Stimulated activated CD4-positive, alpha-beta T cell treated with anti-CD3 and anti-CD28 coated beads, Interleukin-15, amount 100 ng/mL, for 1 hour (primary cell): ENCODE measurements at places on chromosomes 2 and 18.

DNA sequence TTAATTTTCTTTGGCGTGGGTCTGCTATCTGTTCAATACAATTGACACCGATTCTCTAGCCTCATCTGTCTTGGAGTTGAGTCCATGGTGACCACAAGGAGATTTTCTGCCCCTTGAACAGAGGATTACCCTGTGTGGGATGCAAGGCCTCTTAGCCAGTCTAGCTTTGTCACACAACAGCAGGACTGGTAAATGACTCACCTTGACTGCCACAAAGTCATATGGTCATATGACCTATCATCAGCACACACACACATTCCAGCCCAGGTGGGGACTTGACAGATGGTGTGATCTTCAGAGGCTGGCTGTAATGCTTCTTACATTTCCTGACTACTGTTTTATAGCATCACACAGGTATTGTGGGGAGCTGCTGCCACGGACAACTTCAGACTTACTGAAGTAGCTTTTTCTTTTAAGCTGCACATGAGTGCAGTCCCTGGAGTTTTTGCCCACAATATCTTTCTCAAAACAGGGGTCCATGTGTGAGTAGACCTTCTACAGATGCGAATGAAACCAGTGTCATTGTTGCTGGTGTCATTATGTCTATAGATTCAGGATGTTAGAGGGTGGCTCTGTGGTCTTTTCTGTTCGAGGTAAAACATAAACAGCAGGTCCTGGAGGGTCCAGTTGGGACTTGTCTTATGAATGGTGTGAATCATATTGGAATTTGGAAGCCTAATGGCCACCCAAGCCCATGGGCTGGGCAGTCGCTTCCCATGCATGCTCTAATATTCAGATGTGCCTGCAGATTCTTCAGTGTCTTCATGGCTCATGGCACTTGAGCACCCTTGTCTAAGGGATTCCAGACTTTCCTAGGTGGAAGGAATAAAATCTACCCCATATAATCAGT lies 18.6 kb upstream of the ACOXL start:
- no peak for DNase-seq

- no peak for DNase-seq
Observed at GRCh38 chr18:34224423-34225217, at the start of gene NOL4. Gene NOL4 (minus strand): TSS chr18:34224913. CDS start chr18:34223253, 1,660 bp downstream.

- no peak for DNase-seq
Observed at GRCh38 chr18:48679236-48679635, 140.4 kb downstream of the CTIF start.

DNA sequence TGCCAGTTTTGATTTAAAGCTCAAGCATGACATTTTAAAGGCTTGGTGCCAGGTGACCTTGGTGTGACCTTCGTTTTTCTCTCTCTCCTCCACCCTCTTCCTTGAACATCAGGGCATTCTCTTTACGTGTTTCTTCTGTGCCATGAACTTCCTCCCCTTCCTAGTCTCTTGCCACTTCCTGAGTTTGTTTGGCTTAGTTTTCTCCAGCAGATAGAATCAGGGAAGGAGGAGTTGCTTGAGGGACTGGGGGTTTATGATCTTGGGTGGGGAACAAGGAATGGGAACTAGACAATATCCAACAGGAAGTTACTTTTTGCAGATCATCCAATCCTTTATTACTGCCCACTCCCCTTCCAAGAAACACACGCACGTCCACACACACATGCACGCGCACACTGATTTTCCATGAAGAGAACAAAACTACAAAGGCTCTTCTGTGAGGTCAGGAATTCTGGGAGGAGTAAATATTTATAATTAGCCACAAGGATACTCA lies 210.6 kb upstream of the EPAS1 start:
- no peak for DNase-seq

- DNase-seq = no peak
Observed at GRCh38 chr18:76994086-76994654, 138.4 kb downstream of the MBP start.

DNA sequence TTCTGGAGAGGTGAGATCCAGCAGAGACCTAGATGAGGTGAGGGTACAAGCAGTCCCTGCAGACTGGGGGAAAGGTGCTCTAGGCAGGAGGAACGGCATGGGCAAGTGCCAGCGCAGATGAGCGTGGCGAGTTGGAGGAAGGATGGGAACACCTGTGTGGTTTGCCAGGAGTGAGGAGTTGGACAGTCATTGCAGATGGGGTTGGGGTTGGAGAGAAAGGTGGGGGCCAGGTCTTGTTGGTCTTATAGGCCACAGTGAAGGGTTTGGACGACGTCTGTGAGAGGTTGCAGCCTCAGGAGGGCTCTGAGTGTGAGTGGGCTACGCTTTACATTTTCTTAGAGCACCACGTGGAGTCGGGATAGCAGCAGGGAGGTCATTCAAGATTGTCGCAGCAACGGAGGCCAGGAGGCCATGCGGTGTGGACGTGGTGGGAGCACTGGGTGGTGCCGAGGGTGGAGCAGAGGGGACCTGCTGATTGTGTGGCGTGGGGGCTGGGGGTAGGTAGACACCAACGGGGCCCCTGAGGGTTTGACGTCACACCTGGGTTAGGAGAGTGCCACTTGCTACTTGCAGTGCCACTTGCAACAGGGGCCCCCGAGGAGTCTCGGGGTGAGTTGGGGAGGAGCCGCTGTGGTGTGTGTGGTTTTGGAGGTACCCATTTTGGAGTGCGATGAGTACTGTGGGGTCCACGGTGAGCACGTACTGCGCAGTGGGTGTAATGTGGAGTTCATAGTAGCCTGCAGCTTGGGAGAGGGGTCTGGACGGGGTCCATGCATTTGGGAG lies 66.2 kb downstream of the LPIN1 start:
- no peak for DNase-seq

DNA sequence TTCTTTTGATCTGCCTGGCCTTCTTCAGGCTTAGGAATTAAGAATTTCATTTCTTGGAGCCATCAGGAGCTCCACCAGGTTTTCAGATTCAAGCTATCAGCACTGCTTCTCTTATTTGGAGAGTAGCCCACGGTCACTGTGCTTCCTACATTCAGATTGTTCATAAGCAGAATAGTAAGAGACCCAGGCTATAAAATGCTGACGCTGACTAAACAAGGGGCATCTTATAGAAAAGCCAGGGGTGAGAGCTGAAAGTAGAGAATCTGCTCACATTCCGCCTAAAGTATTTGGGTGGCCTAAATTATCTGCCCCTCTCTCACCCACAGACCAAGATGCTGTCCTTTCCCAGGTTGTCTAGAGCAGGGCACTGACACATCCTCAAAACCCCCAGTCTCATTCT lies 120.3 kb upstream of the SULT1C3 start:
- no peak for DNase-seq

DNA sequence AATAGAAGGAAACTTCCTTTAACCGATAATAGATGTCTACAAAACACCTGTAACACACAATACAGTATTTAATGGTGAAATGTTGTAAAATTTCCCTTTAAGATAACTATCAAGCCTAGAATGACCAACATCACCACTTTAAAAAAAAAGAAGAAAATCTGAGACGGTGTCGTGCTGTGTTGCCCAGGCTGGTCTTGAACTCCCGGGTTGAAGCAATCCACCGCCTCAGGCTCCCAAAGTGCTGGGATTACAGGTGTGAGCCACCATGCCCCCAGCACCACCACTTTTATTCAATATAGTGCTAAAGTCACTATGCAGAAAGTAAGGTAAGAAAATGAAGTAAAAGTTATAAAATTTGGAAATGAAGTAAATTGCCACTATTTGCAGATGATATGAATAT lies 96.9 kb downstream of the MYOM1 start:
- DNase-seq = no peak

- no peak for DNase-seq
Observed at GRCh38 chr18:47915930-47916329, 14.5 kb downstream of the SMAD2 start.

- DNase-seq = no peak
Observed at GRCh38 chr18:1422634-1423033, 518.0 kb downstream of the ADCYAP1 start.

- DNase-seq = no peak
Observed at GRCh38 chr2:134683561-134684112, 35.2 kb downstream of the TMEM163 start.

GRCh38 chr2:25405611-25406295 lies 64.0 kb upstream of the DNMT3A start:
- DNase-seq = no peak

DNA sequence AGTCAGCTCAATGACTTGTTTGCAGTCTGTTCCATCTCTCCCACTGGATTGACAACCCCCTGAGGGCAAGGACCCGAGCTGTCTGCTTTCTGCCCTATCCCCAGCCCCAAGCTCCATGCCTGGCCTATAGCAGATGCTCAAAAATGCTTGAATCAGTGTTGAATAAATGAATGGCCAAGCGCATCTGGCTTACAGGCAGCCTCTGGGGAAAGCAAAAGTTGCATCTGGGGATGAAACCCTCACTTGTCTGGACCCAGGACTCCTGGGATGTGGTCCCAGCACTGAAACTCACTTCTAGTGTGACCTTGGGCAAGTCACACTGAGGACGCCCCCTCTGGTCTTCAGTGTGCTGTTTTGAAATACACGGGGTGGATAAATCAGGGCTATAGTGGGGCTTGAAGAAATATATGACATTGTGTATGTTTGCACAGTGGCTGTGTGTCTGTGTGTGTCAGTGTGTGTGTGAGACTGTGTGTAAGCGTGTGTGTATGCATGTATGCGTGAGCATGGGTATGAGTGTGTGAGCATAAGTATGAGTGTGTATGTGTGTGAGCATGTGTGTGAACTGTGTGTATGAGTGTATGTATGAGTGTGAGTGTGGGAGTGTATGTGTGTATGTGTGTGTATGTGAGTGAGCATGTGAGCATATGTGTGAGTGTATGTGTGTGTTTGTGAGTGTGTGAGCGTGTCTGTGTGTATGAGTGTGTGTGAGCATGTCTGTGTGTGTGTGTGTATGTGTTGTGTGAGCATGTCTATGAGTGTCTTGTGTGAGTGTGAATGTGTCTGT lies 27.8 kb upstream of the TNS1 start:
- DNase-seq = no peak

GRCh38 chr2:206217166-206217565 lies 57.3 kb upstream of the ZDBF2 start:
- no peak for DNase-seq

DNA sequence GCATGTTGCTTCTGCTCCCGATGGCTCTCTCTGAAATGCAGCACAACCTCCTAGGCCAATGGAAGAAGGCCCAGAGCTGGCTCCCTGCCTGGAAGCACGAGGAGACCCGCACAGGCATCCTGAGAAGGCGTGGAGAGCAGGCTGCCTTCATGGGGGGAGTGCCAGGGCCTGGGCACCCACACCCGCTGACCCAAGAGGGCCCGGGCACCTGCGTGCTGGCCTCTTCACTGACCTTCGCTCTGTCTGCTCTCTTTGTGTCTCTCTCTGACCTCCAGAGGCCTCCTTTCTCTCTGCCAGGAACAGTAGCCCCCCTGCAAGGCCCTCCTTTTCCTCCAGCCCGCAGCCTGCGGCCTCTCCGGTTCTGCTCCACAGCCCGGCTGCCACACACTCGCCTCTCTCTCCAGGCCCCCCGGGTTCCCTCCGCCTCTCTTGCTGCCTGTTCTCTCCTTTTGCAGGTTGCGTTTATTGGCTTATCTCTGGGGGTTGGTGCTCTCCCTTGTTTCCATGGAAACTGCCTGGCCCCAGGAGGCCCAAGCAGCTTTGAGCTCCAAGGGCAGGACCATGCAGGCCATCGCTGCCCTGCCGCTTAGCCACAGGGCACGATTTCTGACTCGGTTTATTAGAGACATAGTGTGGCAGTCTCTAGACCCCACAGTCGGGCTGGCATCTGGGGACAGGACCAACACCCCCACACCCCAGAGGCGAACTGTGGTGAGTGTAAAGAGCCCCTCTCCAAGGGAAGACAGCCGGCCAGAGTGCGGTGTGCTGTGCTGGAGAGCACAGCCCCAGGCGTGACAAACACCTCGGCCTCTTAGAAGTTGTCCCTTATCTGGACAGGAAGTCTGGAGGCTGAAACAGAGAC lies 1.7 kb downstream of the MZT2B start:
- no peak for DNase-seq

DNA sequence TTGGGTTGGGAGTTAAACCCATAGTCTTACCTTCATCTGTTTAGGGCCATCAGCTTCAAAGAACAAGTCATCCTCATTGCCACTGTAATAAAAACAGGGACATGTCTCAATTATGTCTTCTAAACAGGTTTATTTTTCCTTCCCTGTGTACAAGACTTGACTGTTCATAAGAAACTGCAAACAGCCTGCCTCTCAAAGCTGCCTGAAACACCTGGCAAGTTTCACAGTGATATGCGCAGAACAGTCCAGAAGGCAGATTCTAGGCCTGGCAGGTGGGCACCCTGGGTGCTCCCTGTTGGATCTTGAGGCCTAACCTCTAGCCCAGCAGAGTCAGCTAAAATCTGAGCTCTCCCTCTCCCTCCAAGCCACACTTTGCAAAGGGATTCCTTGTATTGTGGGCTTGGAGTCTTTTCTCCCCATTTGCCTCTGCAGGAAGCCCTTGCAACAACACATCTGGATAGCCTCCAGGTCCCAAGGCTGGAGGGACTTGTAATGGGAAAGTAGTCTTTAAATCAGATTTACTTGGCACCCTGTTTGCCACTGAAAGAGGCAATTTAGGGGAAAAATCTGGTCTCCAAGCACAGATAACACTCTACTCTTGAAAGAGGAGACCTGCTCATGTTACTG lies 930 bp downstream of the IL1B start:
- DNase-seq = no peak

GRCh38 chr2:127024769-127025358 lies 82.1 kb downstream of the BIN1 start:
- DNase-seq = no peak

- no peak for DNase-seq
Observed at GRCh38 chr2:33216508-33217182, 259.8 kb upstream of the RASGRP3 start.
